ENCODE measurements at places on chromosomes 2 and 18.

DNA sequence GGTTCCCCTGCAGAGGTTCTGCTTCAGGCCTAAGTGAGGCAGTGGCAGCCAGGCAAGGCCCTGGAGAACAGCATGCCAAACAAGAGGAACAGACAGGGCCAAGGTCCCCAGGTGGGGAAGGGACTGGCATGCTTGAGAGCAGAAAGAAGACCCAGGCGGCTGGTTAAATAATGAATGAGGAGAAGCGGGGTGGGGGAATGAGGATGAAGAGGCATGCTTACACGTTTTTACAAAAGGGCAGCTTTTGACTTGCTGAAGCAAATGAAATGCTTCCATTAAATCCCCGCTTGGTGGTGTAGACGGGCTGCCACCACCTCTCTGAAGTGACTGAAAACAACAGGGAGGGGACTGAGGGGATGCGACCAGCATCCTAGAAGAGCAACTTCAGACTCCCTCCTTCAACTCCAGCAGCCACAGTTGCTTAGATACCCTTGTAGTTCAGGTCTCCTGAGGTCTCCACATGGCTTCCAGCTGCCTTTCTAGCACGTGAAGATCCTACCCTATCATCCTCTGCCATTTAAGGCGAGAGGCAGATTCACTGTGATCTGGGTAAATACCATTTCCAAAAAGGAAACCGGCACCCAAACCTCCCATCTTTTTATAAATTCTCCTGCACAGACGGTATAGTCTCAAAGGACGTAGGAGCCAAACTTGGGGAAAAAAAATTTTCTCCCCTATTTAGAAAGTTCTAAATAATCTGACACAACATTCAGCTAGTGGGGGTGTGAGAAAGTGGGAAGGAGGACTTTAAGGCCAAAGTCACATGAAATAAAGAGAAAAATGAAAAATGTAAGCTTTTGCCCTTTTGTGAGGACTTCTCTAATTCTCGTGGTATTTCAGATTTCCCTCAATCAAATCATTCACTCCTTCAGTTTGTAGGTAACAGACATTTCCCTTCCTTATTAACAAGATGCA is 65.6 kb downstream of the CACNB4 start:
- DNase-seq, result no peak

- no peak for DNase-seq
These were observed 123.7 kb downstream of the PIK3C3 start for GRCh38 chr18:42078711-42079110.

GRCh38 chr2:11750917-11751316 is 4.5 kb downstream of the LPIN1 start:
- no peak for DNase-seq

GRCh38 chr18:58135701-58136331 is 91.8 kb downstream of the NEDD4L start:
- DNase-seq, result peak; percentile 76

GRCh38 chr2:218992703-218993344 is 398 bp downstream of the CRYBA2 start:
- DNase-seq, result no peak
